ENCODE measurements at places on chromosomes 7 and 10. TPM values are rescaled to one million over a fixed set of nuclear protein-coding genes. Genes with fewer than 3 reads are reported as not detected.

OR9A2 gene
- not detected for total RNA-seq

DNA sequence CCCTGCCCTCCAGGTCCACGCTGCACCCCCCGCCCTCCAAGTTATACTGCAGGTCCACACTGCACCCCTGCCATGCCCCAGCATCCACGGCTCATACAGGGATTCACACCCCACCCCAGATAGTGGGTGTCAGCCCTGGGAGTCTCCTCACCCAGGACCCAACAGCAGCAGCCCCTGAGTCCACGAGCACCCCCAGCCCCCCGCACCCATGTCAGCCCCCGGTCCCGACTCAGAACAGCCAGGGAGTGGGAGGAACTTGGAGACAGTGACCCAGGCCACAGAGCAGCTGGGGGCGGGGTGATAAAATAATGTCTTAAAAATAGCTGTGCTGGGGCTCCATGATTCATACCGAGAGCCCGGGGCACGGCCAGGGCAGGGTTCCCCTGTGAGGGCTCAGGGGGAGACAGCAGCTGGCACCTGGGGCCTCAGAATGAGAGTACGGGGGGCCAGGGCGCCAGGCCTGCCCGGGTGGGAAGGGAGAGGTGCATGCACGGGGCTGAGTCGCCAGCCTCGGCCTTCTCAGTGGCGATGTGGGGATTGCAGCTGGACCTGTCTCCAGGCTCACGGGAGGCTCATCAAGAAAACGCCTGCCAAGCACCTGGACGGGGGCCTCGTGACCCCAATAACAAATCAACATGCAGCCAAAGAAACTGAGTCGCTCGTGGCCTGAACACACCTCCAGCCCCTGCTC is 29.8 kb downstream of the ADAP1 start:
- DNase-seq: peak; percentile 42

DNA sequence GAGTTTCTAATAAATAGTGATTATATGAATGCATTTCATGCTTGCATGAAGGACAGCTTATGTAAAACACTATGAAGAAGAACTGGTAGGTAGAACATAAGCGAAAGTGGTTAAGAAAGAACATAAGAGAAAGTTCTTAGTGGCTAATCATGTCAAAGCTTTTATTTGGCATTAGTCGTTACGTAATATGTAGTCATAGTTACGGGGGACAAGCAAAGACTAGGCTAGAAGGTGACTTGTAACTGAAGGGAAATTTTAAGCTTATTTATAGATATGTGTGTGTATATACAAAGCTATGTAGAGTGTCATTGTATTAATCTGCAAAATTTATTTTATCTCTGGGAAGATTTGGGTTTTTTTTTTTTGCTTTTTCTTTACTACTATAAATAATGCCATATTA is 36.9 kb downstream of the CAPZA2 start:
- DNase-seq: no peak

TM9SF3 gene
- 69.7 TPM for total RNA-seq

DNA sequence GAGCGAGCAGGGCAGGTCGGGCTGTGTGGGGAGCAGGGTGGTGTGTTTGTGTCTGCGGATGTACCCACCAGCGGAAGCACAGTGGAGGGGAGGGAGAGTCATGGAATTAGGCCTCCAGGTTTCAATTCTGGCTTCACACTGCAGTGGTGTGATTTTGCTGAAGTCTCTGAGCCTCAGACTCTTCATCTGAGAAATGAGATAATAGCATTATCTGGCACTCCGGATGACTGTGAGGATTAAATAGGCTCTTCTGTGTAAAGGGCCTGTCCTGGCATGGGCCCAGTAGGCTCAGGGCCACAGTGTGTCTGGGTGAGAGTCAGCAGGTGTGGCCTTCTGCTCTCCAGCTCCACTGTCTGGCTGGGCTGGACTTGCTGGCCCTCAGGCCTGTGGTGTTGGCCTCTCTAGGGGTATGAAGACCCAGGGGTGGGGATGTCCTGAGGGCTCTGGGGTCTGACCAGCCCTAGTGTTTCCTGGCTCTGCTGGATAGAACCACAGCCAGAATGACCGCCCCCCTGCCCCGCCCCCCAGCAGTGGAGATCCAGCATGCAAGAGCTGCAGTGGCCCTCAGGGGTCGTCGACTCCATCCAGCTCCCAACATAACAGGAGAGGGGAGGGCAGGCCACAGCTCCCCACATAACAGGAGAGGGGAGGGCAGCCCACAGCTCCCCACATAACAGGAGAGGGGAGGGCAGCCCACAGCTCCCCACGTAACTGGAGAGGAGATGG is 178.6 kb downstream of the RPS24 start:
- DNase-seq: no peak

DNA sequence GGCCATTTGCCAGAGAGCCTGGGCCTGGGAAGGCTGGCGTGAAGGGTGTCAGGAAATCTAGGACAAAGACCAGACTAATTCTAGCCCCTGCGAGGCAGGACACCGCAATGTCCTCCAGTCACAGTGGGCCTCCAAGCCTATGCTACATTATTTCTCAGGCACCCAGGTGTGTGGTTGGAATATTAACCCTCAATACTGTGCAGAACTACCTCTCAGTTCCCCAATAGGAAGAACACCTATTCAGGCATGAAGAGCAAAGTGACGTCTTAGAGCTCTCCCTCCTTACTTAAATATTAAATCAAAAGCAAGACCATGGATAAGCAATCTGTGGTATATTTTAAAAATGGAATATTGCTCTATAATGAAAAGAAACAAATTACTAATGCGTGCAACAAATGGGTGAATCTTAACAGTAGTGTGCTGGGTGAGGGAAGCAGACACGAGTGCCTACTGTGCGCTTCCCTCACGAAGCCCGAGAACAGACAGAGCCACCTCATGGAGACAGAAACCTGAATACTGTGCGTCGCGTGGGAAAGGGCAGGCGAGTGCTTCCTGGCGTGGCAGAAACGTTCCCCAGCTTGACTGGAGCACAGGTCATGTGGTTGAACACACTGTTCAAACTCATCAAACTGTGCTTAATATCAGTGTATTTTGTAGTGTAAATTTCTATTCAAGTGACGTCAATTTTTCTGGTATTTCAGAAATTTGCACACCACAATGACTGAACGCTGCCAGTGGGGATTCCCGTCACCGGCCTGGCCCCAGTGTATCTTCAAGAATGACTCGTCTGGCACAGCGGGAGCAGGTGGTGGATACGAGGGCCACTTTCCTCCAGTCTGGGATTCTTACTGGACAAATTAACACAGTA is 15.5 kb upstream of the PTPRN2 start:
- DNase-seq: no peak

GRCh38 chr10:49140304-49141177 is 6.7 kb upstream of the FAM170B start:
- DNase-seq: no peak

TES gene
- total RNA-seq: 7.5 TPM

BCCIP gene
- total RNA-seq: 25.3 TPM

PLXNA4 gene
- 0.38 TPM for total RNA-seq

DNA sequence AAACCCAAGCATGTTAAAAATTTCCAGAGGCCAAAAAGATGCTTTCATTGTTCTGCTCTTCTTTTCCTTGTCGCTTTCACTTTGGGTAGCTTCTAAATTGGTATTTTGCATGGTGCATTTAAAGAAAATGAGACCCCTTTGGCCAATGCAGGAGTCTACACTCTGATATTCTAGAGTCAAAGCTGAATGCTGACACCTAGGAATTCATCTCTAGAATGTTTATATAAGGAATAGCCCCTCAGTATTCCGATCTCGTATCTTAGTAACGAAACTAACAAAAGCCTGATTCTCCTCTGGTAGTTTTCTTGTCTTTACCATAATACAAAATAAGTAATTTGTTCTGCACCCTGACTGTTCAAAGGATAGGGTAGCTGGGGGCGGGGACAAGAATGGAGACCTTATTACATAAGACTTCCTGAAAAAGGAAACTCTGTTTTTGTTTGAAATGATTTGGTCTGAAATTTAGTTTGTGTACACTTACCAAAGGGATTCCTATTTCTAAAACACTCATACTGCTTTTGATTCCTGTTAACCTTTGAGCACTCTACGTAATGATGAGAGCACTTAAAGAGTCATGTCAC is 17.1 kb downstream of the IKZF1 start:
- no peak for DNase-seq

GPR37 gene
- total RNA-seq: 14.2 TPM

- DNase-seq: no peak
Observed at GRCh38 chr7:36605261-36606051, 118.8 kb downstream of the AOAH start.

DNA sequence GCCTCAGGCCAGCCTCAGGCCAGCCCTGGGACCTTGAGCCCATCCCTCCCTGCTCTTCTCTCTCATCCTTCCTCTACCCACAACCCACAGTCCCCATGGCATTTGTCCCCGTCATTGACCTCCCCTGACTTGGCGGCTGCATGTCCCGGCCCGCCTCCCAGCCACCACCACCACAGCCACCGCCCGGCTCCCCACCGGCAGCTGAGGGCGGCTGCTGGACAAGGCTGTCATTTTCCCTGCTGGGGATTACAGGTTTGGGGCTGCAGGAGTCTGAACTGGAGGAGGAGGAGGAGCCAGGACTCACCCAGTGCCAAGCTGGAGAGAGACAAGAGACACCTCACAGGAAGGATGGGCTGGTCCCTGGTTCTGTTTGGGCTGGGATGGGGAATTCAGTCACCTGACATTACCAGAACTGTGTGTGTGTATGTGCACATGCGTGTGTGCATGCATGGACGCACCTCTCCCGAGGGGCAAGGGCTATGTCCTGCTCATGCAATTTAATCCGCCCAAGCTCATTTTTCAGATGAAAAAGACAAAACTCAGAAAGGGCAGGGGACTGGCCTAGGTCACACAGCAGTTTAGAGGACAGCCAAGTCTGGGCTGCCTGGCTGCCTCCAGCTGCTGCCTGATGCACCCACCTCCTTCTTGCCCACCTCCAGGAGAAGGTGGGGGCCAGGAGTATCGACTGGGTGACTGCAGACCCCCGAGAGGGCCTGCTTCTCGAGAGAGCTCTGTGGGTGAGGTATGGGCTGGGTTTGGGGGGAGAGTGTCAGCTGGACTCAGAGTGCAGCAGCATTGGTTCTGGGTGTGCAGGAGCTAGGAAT is 113.1 kb downstream of the ZMIZ1 start:
- DNase-seq: no peak

PDZD7 gene
- 0.13 TPM for total RNA-seq

GRCh38 chr7:786472-787255 is 45.6 kb upstream of the SUN1 start:
- peak; percentile 73 for DNase-seq

- no peak for DNase-seq
Observed at GRCh38 chr7:159269745-159270144, 125.1 kb upstream of the VIPR2 start.

DNA sequence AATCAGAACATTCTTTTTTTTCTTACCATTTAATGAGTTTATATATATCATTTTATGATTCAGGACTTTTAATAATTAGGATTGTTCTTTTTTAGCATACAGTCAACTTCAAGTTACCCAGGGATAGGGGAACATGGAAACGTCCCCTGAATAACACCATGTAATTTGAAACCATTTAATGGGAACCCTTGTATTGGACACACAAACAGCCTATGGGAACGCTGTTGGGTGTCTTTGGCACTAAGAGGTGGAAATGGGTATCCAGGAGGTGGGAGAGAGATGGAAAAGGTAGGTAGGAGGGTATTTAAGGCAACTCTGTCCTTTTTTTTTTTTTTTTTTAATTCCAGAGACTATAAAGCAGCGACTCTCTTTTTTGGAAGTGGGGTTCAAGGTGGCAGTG is 2.6 kb downstream of the LUC7L2 start:
- no peak for DNase-seq

DNA sequence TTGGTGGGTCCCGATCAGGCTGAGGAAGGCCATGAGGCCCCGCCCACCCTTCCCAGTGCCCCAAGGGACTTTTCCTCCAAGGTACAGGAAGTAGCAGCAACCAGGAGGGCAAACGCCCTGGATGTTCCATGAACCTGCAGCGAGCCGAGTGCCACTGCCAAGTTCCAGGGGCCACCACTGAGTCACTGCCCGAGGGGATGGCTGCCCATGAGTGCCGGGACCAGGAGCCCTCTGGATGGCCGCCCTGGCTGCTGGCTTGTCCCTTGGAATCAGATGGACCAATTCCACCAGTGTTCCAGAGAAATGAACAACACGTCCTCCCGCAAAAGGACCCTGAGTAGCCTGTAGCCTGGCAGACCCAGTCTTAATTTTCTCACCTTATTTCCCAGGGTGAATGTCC is 74.2 kb downstream of the ZRANB1 start:
- no peak for DNase-seq

GRCh38 chr10:80461208-80462183 is 7.4 kb downstream of the TSPAN14 start:
- no peak for DNase-seq
